ENCODE measurements at places on chromosomes 3 and 15.

DNA sequence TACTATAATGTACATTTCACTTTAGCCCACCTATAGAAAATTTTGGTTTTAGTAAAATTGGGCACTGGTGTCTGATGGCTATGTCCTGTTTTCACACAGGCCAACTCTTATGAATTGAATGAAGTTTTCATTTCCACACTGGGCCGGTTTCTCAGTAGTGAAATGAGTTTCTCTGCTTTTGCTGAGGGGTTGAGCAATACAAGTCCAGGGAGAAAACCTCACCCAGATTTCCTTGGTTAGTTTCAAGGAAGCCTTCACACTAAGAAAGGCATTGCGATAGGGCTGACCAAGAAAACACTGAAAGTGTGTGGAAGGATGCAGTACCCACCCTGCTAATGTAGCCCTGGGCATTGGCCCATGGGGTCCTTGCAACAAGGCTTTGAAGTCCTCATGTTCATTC is 331.5 kb upstream of the CFAP20DC start:
- DNase-seq, result no peak

- DNase-seq, result no peak
Measured at GRCh38 chr3:13818919-13819318, 61.0 kb downstream of the WNT7A start.

DNA sequence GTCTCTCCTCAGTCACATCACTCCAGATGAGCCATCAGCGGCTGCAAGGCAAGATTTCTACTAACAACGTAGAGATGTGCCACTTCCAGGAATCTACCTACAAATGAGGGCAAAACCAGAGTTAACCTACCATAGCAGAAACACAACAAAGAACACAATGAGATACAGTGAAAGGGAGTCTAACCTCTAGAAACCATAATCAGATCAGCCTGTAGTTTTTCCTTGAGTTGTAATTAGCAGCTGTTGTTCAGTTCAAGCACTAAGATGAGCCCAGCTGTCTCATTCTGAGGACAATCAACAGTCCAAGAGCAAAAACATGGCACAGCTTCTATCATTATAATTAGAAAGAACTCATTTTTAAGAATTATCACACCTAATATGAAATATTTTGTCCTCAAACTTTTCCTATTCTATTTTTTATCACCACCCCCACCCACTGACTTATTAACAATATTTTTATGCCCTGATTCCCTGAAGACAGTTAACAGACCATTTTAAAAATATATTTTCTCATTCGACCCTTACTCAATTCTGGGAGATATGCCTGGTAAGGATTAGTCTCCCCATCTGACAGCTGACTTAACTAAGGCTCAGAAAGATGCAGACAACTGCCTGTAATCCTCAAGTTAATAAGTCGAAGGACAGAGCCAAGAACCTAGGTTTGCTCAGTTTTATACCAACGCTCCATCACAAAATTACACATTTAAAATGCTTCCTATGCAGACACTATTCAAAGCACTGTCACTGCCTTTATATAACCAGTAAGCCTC is 50.1 kb downstream of the MAGI1 start:
- DNase-seq, result no peak

DNA sequence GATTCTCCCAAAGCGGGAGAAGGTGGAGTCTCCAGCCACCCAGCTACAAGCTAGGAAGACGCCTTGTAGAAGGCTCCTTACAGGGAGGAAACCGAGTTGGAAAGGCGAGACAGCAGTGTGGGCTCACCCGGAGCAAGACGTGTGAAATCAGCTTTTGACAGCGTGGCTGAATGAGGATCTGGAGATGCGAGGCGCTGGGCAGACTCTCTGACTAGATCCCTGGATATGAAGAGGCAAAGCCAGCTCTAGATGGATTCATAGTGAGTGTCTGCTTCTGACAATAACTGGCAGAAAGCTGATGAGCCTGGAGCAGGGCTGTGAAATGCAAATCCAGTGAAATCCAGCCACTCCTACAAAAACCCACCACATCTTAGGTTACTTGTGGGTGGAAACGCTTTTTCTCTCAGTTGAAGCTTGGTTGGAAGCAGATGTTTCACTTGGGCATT is 41.0 kb downstream of the GOLGA6A start:
- DNase-seq, result peak; percentile 62

Measured in fibroblast of skin of right quadriceps (primary cell).